ENCODE measurements at places on chromosomes 2 and 18. TPM values are rescaled to one million over a fixed set of nuclear protein-coding genes. Genes with fewer than 3 reads are reported as not detected.
A peak's percentile ranks its signal among the peaks of the same experiment; 100 is the strongest.

STK36 gene
- total RNA-seq: 32.9 TPM

CDK15 gene
- total RNA-seq: 2.4 TPM

WNT10A gene
- 0.40 TPM for total RNA-seq

CRYGC gene
- not detected for total RNA-seq

CCBE1 gene
- 13.9 TPM for total RNA-seq

GBX2 gene
- total RNA-seq: 30.5 TPM

GRB14 gene
- total RNA-seq: 0.63 TPM

RTP5 gene
- total RNA-seq: not detected

DNA sequence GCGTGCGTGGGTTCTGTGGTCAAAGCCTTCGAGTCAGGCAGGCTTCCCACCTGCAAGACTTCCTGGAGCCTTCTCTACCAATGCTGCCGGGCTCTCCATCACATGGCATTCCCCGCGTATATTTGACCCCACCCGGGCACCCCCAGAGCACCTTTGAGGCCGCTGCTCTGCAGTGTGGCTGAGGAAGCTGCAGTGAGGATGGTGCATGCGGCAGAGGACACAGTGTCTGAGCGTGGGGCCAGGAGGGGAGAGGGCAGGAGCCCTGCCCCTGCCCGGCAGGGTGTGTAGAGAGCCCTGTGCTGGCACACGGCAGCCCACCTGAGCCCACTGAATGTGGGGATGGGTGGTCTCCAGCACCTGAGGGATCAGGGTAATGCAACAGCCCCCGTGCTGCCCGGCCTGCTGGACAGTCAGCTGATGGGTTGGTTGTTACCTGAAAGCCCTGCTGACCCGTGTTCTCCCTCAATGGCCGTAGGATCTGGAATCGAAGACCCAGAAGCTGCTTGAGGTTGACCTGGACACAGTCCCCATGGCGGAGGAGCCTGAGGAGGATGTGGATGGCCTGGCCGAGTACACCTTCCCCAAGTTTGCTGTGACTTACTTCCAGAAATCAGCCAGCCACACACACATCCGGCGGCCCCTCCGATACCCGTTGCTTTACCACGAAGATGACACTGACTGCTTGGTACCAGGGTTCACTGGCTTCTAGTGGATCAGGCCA lies 36.8 kb upstream of the GPR17 start:
- no peak overlapping the region for H3K4me3 ChIP-seq
- DNase-seq: no peak
- H3K36me3 ChIP-seq: no peaks in the 10 kb centered on the region
- peaks cover 2% of the 10 kb centered on the region for H3K4me1 ChIP-seq
- no peak overlapping the region for H3K27ac ChIP-seq

- H3K36me3 ChIP-seq: no peaks in the 10 kb centered on the region
- DNase-seq: no peak
- peaks cover 13% of the 10 kb centered on the region for H3K4me1 ChIP-seq
- H3K4me3 ChIP-seq: no peak overlapping the region
- H3K27me3 ChIP-seq: no peaks in the 10 kb centered on the region
Measured at GRCh38 chr2:6986912-6987361, 69.7 kb downstream of the RNF144A start.

DNA sequence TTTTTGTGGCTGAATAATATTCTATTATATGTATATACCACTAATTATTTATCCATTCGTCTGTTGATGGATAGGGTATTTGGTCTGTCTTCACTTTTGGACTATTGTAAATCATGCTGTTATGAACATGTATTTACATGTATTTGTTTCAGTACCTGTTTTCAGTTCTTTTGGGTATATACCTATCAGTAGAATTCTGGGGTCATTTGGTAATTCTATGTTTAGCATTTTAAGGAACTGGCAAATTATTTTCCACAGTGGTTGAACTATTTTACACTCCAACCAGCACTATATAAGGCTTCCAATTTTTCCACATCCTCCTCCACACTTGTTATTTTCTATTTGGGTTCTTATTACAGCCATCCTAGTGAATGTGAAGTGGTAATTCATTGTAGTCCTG lies 12.4 kb upstream of the TANK start:
- no peak for DNase-seq
- no peaks in the 10 kb centered on the region for H3K36me3 ChIP-seq
- no peaks in the 10 kb centered on the region for H3K4me1 ChIP-seq
- H3K27ac ChIP-seq: no peak overlapping the region

DNA sequence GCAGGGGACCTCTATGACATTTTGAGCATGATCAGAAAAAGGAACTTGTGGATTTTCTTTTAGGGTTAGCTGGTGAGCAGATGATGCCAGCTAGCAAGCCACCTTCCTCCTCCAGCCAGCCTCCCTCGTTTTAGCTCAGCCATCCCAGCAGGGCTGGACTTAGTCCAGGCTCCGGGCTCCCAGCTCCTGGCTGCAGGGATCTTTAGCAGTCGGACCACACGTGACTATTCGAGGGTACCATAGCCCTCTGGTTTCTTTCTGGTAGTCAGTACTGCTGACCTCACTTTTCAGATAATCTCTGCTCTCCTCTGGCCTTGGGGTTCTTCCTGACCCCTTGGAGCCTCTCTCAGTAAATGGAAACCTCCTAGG lies 31.8 kb downstream of the NCK2 start:
- H3K27ac ChIP-seq: no peak overlapping the region
- no peak overlapping the region for H3K4me3 ChIP-seq
- H3K36me3 ChIP-seq: no peaks in the 10 kb centered on the region
- DNase-seq: no peak

- peak overlapping the region; percentile 84 for H3K27ac ChIP-seq
- H3K4me1 ChIP-seq: peaks cover 47% of the 10 kb centered on the region
- no peak overlapping the region for H3K4me3 ChIP-seq
- no peaks in the 10 kb centered on the region for H3K27me3 ChIP-seq
- no peaks in the 10 kb centered on the region for H3K36me3 ChIP-seq
Measured at GRCh38 chr2:215705771-215706361, 270.0 kb upstream of the FN1 start.

GRCh38 chr2:99810225-99810624 lies 320.4 kb upstream of the REV1 start:
- no peak overlapping the region for H3K4me3 ChIP-seq
- H3K36me3 ChIP-seq: no peaks in the 10 kb centered on the region
- H3K27me3 ChIP-seq: no peaks in the 10 kb centered on the region

- no peaks in the 10 kb centered on the region for H3K27me3 ChIP-seq
- H3K4me1 ChIP-seq: peaks cover 39% of the 10 kb centered on the region
Measured at GRCh38 chr2:226669905-226670304, 129.7 kb downstream of the IRS1 start.

GRCh38 chr2:13686262-13686661 lies 946.3 kb upstream of the LRATD1 start:
- no peaks in the 10 kb centered on the region for H3K4me1 ChIP-seq
- H3K36me3 ChIP-seq: no peaks in the 10 kb centered on the region
- H3K27ac ChIP-seq: no peak overlapping the region
- H3K27me3 ChIP-seq: no peaks in the 10 kb centered on the region
- no peak overlapping the region for H3K4me3 ChIP-seq

- H3K4me3 ChIP-seq: no peak overlapping the region
- H3K36me3 ChIP-seq: no peaks in the 10 kb centered on the region
- H3K4me1 ChIP-seq: peaks cover 16% of the 10 kb centered on the region
- H3K27ac ChIP-seq: no peak overlapping the region
- DNase-seq: no peak
Measured at GRCh38 chr2:8494589-8494988, 187.3 kb upstream of the ID2 start.

DNA sequence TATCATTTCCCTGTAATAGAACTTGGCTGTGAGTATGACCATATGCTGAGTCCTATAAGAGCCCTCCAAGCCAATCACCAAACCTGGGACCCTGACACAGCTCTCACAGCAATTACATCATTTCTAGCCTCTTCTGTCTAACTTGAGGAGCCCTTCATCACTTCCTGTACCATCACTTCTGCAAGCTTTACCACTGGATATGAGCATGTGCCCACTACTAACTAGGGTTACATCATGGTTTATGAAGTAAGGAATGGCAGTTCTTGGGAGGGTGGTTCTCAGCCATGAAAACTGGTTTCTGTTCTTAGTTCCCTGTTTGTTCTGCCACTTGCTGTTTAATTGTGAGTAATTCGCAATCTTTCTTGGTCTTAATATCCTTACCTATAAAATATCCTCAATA lies 31.0 kb upstream of the EPB41L3 start:
- DNase-seq: no peak
- H3K27me3 ChIP-seq: no peaks in the 10 kb centered on the region
- no peaks in the 10 kb centered on the region for H3K36me3 ChIP-seq
- no peak overlapping the region for H3K4me3 ChIP-seq
- no peak overlapping the region for H3K27ac ChIP-seq
- H3K4me1 ChIP-seq: no peaks in the 10 kb centered on the region

GRCh38 chr2:16225545-16225944 lies 285.2 kb downstream of the MYCN start:
- H3K4me1 ChIP-seq: no peaks in the 10 kb centered on the region
- H3K36me3 ChIP-seq: no peaks in the 10 kb centered on the region
- no peak overlapping the region for H3K4me3 ChIP-seq
- no peak for DNase-seq
- H3K27me3 ChIP-seq: peaks cover 7% of the 10 kb centered on the region

DNA sequence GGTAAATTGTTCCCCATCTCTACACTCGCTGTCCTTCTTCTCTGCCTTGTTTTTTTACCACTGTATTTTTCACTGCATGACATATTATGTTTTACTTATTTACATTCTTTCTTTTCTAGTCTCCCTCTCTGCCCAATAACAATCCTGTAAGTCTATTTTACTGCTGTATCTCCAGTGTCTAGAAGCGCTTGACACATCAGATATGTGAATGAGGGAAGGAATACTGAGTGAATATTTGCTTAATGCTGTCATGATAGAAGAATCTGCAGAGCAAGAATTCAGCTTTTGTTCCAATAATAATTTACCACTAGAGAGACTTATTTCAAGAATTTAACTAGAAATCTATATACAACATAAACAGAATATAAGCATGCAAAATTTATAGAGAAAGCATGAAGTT lies 99.5 kb downstream of the GALNT13 start:
- no peak overlapping the region for H3K27ac ChIP-seq
- no peaks in the 10 kb centered on the region for H3K36me3 ChIP-seq
- H3K4me3 ChIP-seq: no peak overlapping the region
- no peaks in the 10 kb centered on the region for H3K4me1 ChIP-seq

- H3K4me1 ChIP-seq: no peaks in the 10 kb centered on the region
- peaks cover 51% of the 10 kb centered on the region for H3K36me3 ChIP-seq
- DNase-seq: no peak
- no peaks in the 10 kb centered on the region for H3K27me3 ChIP-seq
- no peak overlapping the region for H3K4me3 ChIP-seq
- H3K27ac ChIP-seq: no peak overlapping the region
Measured at GRCh38 chr18:12828116-12829051, 55.7 kb downstream of the PTPN2 start.

DNA sequence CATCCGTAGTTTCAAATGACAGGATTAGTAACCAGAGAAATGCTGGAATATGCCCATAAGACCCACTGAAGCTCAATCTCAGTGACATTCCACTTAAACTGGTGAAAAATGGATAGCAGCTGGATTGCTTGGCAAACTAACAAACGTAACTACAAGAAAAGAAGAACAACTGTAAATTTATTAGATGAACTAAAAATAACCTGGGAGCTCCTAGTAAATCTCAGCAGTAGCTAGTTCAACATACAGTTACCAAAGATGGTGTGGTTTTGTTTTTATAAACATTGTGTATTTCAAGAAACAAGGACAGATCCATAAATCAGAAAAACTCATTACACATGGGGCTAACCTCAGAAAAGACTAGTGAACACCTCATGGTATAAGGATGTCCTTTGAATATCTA lies 531.9 kb downstream of the XIRP2 start:
- peaks cover 9% of the 10 kb centered on the region for H3K4me1 ChIP-seq
- no peak for DNase-seq
- no peak overlapping the region for H3K4me3 ChIP-seq
- no peaks in the 10 kb centered on the region for H3K27me3 ChIP-seq
- no peak overlapping the region for H3K27ac ChIP-seq

DNA sequence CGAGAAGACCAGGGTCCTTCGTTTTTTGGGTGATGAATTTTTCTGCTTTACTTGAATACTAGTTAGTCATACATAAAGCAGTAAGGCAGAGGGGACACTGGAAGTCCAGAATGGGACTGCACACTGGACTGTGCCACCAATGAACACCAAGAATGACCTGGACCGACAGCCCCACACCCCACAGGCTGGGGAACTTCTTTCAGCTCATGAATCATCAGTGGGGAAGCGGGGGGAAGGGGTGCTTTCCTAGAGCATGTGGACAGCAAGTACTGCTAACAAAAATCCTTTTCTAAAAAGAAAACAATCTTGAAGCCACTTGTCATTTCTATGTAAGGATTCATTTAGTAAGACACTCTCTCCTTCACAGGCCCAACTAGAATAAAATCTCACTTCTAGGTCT lies 86.0 kb downstream of the DTNB start:
- H3K4me3 ChIP-seq: no peak overlapping the region
- peaks cover 9% of the 10 kb centered on the region for H3K4me1 ChIP-seq
- peak; percentile 24 for DNase-seq
- H3K27ac ChIP-seq: no peak overlapping the region
- H3K27me3 ChIP-seq: no peaks in the 10 kb centered on the region

DNA sequence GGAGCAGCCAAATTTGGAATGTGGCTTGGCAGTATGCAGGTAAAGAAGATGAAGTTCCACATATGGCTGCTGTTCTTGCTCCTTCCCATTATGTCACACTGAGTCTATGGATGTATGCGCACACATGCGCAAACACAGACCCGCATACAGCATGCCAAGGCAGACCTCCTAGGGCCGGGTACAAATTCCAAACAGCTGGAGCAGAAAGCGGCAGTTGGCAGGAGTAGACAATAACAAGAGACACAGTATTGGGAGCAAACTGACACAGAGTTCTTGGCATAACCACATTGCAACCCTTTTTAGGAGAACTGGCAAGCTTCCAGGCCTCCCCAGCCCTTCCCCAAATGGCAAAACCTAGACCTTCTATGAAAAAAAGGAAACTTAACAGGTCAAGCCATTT lies 268.9 kb downstream of the SP3 start:
- no peaks in the 10 kb centered on the region for H3K27me3 ChIP-seq
- no peaks in the 10 kb centered on the region for H3K36me3 ChIP-seq
- no peak overlapping the region for H3K4me3 ChIP-seq
- no peak overlapping the region for H3K27ac ChIP-seq
- DNase-seq: no peak
- no peaks in the 10 kb centered on the region for H3K4me1 ChIP-seq

- peak overlapping the region; percentile 78 for H3K4me3 ChIP-seq
- peak overlapping the region; percentile 96 for H3K27ac ChIP-seq
- peak; percentile 74 for DNase-seq
- no peaks in the 10 kb centered on the region for H3K27me3 ChIP-seq
Measured at GRCh38 chr2:54558188-54559005, 102.3 kb downstream of the SPTBN1 start.

DNA sequence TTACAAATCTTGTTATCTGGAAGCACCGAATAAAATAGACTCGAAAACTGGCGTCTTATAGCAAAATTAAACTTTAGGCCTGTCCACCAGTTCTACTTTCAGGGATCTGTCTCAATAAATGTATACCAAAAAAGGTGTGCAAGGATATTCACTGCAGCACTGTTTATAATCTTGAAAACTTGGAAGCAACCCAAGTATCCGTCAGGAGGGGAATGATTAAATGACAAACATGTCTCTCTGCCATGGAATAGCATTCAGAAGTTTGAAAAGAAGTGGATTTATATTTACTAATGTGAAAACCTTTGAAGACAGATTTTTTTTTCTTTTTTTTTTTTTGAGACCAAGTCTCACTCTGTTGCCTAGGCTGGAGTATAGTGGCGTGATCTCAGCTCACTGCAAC lies 32.3 kb upstream of the SATB2 start:
- no peak overlapping the region for H3K4me3 ChIP-seq
- DNase-seq: peak; percentile 21
- H3K4me1 ChIP-seq: no peaks in the 10 kb centered on the region
